ENCODE measurements at places on chromosomes 1 and 21. TPM values are rescaled to one million over a fixed set of nuclear protein-coding genes. Genes with fewer than 3 reads are reported as not detected.

Gene TIE1
- 0.08 TPM for total RNA-seq

DNA sequence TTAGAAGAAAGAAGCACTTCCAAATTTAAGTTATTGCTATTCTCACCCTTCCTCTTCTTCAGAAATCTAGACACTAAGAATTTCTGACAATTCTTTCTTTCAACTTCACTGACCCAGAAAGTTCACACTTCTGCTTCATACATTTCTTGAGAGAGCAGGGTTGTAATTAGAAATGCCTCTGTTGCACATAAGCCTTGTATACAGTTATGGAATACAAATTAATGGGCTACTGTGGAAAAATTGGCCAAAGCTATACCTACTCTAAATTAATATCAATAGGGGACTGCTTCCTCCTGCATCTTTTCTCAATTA, 1.5 kb downstream of the TNFSF18 start:
- DNase-seq, result no peak

DNA sequence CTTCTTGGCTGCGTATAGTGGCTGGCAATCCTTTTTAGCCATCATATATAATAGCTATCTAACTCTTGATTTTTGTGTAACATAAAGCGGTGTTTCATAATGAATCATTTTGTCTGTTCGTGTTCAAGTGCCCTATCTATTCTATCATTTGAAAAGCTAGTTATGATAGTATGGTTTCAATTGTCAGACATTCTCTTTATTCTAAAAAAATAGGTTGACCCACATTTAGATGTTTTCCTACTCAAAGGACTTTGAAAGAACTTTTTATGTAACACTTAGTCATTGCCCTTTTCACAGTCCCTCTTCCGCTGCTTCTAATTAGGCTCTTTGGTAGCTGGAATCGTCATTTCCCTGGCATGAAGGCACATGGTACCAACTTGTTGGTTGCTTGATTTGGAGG, 272.2 kb upstream of the B3GALT2 start:
- peak; percentile 20 for DNase-seq

GRCh38 chr1:83961571-83962295, 37.2 kb downstream of the TTLL7 start:
- peak; percentile 94 for DNase-seq

GRCh38 chr1:89812992-89813391, 7.8 kb upstream of the LRRC8D start:
- no peak for DNase-seq

DNA sequence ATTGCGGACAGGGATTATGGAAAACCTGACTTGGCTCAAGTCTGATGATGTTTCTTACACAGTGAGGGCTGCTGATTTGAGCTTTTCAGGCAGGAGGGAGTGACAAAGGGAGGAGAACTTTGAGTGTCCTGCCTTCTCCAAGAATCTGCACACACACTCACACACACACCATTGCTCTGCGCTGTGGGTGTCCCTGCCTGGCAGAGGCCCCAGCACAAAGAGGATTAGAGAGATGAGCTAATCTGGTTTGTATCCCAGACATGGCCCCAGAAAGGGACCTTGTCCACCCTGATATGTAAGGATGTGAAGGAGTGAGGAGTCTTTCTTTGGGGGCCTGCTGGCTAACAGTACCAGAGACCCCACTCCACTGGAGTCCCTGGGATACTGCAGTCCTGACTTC, 5.9 kb upstream of the WNT2B start:
- no peak for DNase-seq

- DNase-seq, result no peak
These were observed 165.1 kb downstream of the DAB1 start for GRCh38 chr1:57258557-57259325.
